ENCODE measurements at places on chromosomes 12 and 14.

GRCh38 chr14:71056168-71056567, 148.9 kb downstream of the PCNX1 start:
- no peak for DNase-seq

DNA sequence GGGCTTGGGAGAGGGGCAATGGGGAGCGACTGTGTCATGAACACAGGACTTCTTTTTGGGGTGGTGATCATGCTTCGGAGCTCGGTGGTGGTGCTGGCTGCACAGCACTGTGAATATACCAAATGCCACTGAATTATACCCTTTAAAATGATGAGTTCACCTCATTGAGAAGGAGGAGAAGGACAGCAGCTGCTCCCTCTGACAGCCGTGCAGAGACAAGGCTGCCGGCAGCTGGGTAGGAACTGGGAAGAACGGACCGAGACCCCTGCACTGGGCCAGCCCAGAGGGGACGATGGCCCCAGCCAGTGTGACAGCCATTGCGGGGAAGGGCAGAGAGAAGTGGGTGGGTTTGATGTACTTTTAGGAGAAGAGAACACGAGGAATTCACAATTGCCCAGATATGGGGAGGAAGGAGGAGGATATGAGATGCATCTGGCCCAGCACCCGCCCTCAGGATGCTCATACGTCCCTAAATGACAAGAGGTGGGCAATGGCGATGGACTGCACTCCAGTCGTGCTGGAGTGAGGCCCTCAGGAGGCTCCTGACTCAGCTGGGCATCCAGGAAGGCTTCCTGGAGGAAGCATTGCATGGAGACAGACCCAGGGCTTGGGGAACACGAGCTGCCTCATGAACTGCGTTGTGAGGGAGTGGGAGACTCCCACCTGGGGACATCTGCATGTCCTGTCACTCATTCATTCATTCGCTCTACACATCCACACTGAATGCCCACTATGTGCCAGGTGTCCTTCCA, 64.3 kb upstream of the C14orf180 start:
- no peak for DNase-seq

DNA sequence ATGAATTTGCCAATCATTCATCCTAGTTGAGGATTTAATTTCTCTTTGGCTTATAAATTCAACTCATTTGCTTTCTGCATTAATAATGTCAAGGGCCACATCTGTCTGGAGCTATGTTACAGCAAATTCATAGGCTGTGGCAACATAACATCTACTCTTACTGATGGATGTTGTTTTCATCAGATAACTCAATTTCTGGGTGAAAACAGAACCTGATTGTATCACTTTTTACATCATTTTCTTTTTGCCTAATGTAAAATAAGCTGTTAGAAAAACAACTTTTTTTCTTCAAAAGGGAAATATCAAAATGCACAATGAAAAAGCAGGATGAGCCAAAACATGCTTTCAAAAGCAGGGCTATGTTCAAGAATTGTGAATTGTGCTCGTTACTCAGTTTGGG, 73.3 kb downstream of the HELB start:
- DNase-seq: no peak

DNA sequence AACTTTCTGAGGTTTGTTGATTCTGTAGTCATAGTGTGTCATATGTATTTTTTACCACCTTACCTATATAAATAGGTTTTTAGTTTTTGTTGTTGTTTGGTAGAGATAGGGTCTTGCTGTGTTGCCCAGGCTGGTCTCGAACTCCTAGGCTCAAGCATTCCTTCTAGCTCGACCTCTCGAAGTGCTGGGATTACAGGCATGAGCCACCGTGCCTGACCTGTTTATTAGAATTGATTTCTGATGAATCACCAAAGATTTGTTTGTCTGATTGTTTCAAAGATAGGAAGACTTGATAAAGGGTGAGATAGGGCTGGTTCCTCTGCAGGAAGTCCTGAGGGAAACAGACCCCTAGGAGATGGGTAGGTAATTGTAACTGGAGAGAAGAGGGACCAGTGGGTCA, 481.6 kb downstream of the PCNX1 start:
- no peak for DNase-seq

- DNase-seq: no peak
Observed at GRCh38 chr14:51568366-51568765, 83.3 kb upstream of the FRMD6 start.

GRCh38 chr12:6376870-6377666, 1.7 kb upstream of the SCNN1A start:
- no peak for DNase-seq

DNA sequence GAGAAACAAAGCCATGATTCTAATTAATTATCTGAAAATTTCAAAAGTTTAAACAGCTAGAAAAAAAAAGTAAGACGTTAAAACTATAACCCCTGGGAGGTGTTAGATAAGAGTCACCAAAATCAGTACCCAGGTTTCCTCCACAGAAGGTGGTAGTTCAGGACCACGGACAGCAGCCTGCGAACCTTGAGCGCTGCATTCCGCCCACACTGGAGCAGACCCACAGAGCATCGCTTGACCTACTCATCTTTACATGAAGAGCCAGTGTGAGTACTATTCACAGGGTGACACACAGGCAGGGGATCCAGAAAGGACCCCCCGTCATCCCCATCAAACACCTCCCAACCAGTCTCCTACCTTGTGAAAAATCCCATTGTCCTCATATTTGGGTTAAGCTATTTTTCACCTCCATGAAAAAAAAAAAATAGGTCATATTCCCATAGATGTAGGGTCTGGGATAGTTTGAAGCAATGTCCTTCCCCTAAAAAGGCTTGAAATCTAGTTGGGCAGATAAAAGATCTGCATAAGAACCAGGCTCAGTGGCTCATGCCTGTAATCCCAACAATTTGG, 8.8 kb upstream of the CHGA start:
- no peak for DNase-seq

DNA sequence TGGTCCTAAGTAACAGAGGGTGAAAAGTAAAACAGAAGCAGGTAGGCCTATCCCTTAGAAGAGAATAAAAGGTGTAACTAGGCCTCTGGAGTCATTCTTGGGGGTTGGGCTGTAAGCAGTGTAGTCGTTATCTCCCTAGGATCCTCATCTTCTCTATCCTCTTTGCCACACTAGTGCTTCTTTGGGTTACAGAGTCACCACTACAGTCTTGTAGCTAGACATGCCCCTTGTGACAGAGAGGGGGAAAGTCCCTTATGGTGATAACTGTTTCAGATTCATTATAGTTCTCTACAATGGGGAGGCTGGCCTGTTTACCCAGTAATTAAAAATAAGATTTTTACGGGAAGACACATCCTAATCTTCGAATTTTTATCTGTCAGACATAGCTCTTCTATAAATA, 16.4 kb upstream of the SRP54 start:
- DNase-seq: no peak

- no peak for DNase-seq
Observed at GRCh38 chr12:51330186-51330585, 6.2 kb upstream of the BIN2 start.

DNA sequence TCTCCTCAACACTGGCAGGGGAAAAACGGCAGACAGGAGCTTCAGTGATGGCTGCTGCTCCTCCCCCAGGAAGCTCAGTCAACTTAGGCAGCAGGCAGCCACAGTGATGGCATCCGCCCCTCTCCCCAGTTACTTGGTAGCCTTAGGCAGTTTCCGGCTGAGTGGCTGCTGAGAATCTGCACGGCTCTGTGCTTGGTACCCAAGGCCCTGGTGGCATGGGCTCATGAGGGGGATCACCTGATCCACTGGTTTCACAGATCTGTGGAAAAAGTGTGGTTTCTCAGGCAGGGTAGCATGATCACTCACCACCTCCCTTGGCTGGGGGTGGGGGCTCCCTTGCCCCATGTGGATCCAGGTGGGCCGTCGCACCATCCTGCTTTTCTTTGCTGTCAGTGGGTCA, 244.6 kb upstream of the MDGA2 start:
- no peak for DNase-seq

DNA sequence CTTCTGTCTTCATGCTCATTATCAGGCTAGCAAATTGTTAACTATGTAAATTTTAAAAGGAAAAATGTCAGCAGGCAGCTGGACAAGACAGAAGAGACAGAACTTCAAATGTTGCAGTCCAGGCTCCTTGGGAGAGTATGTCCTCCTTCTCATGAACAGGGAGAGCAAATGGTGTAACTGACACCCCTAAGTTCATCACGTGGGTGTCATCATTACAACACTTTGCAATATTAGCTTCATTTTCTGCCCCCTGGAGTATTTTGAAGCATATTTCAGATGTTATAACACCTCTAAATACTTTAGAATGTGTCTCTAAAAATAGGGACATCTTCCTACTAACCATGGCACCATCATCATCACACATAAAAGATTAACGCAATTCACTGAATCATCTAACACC, 62.1 kb downstream of the ZNF664 start:
- DNase-seq: no peak

DNA sequence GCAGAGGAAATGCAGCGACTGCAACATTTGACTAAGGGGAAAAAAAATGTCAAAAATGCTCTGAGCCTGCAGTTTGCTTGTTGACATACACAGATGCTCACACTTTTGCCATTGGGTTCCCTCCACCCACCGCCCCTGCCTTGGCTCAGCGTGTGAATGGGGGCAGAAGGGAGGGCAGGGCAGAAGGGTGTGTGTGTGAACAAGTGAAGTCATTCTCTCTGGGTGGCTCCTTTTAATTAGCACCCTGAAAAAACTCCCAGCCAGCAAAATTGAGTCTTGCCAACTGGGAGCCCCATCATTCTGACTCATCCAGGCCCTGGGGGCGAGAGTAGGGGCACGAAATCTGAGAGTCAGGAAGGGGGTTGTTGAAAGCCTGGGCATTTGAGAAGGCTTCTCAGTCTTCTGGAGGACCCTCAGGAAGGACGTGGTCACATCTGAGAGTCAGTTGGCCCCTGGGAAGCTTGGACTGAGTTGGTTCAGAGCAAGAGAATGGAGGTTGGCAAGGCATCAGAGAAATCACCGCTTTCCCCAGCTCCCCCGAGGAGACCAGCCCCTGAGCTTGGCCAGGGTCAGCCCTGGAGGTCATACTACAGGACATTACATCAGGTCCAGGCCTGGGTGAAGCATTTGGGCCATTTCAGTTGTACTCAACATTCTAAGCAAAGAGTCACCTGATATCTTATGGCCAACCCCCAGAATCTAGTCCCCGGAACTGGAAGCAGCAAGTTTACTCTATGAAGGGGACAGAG, 22.7 kb upstream of the KRT78 start:
- no peak for DNase-seq

DNA sequence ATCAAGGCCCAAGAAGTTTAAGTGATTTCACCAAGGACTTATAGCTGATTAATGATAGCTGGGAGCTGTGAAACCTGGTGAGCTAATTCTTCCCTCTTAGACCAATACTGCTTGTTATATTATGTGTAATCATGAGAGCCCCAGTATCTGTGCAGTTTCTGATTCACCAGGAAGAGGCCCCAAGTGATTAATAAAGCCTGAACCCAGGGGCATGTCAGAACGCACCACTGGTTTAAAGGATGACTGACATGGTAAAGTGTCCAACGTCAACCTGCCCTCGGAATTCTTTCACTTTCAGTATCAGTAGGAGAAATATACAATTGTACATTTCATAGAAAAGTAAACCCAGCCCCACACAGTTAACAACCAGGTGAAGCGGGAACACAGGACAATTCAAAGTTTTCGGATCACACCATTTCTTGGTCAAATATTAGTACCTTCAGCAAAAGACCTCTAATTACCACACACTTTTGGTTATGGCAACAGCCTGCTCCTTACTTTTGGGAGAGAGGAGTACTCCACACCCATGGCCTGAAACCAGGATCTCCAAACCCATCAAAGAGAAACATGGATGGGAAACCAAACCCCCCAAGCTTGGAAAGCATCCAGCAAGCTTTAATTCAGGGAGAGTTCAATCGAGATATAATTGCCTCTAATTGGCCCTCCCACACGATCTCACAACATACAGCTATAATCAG, 28.5 kb downstream of the TMCC3 start:
- DNase-seq: no peak

DNA sequence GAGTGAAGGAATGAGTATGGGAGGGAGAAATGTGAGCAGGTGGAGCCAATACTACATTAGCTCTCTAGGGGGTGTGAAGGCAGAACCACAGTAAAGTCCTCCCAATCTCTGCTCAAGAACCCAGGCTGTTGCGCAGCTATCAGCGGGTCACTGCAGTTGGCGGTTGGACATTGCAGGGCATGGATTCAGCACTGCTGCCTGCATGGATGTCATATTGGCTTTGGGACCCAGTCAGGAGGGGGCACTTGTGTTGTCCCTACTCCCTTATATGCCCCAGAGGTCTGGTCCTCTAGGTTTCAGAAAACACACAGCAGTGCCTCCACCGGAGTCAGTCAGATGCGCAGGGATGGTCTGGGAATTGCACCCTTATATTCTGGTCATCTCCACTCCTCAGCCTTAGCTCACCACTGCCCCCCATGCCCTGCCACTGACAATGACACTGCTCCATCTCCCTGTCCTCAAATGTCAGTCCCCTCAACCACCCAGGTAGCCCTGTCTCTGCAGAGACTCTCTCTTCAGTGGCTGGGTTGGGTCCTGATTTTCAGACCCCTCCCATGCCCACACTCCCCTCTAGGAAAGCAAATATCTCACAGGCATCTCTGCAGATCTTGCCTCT, 9.6 kb downstream of the ZDHHC22 start:
- DNase-seq: no peak

GRCh38 chr14:37606678-37607077, 11.2 kb downstream of the TTC6 start:
- DNase-seq: no peak
